ENCODE measurements at places on chromosomes 11 and 22.

DNA sequence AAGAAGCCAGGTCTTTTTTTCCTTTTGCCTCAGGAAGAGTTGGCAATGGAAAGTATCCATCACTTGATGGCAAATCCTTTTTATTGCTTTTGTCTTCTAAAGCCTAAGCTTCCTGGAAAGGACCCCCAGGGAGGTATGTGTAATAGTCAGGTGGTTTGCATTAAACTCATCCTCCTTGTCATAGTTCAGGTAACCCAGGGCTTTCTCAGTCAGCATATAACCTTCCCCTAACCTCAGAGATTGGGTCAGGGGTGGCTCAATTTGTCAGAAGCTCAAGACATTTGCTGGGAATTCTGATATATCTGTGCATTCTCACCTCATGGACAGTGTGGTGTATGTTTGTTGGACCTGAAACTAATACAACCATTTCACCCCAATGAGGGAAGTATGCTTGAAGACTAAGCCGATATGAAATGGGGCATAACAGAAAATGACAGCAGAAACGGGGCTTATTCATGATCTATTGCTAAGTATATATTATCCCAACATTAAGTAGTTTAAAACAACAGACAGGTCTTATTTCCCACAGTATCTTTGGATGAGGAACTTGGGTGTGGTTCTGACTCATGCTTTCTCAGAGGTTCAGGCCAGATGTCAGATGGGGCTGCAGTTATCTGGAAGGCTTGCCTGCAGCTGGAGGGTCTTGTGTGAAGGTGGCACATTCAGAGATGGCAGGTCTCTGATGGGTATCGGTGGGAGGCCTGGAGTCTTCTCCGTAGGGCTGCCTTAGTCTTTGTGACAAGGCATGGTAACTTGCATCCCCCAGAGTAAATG lies 135.8 kb upstream of the SPON1 start:
- DNase-seq = no peak

DNA sequence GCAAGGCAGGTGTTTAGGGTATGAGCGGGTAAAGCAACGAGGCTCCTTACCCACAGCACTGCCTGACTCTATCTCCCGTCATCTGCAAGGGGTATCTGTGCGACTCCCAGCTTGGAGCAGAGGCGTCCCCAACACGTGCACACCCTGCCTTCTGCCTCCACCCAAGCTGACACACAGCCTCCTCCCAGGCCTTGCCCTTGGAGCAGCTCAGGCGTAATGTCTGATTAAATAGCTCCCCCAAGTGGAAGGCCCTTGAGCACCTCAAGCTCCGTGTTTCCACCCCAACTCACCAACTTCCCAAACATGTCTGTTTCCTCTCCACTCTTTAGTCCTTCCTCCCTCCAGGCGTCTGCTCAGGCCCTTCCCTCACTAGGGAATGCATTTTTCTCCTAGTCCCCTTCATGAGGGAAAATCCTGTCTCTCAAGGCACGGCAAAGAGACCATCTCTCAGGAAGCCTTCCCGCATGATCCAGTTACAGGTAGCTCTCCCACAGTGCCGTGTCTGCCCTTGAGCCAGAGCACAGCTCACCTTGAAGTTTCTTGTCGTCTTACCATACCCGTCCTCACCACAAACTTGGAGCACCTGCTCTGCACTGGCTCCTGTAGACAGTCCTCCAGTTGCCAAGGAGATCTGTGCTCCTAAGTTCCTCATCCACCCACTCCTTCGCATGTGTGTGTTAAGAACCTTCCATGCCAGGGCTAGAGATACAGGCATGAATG lies 15.8 kb downstream of the CYB5R2 start:
- DNase-seq = no peak

DNA sequence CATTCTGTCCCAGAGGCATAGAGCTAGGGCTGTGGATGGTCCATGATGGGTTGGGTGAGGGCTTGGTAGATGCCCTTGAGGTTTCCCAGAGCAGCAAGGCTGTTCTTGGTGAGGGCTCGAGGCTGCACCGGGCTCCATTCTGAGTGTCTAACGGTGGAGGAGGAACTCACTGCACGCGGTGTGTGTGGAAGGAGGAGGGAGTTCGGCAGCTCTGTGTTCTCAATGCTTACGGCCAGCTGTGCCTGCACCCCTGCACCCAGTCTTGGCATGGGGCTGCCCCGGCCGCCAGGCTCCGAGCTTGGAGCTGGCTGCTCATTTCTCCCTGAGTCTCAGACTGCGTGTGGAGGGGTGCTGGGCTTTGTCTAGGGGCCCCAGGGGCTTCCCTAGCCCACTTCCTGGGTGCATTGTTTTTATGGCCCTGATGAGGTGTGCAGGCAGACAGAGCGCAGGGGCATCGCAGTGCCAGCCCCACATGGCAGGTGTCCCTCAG lies 1247.1 kb downstream of the BRD1 start:
- no peak for DNase-seq

DNA sequence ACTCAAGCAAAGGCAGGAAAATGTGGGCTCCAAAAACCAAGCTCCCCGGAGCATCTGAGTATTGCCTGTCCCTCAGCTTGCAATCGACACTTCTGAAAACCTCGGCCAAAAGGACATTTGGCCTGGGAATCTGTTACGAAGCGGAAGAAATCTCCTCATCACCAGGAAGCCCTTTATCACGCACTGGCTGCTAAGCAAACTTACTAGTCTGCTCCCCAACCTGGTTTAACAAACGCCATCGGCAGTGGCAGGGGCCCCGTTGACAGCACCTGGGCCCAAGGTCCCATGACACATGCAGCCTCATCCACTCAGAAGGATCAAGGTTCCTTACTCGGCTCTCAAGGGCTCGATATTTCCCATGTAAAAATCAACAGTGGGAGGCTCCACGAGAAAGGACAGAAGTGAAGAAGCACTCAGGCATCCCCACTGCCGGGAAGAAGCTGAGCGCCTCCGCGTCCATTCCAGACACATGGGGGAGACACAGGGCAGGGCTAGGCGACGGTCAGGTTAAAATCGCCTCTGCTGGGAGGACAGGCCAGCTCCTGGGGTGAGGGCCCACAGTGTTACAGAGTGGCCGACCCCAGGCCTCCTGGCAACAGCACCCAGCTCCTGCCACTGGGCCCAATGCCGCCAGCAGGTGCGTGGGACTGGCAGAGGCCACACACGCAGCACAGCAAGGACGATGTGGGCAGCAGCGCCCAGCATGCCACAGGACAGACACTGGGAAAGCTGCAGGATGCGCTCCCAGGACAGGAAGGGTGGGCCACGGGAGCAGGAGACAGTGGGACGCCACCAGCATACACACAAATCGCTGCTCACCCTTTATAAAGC lies 27.1 kb downstream of the BRD1 start:
- DNase-seq = no peak

GRCh38 chr11:67408437-67409200 lies 4.7 kb downstream of the TBC1D10C start:
- DNase-seq = no peak

GRCh38 chr11:70544067-70544773 lies 145.9 kb downstream of the CTTN start:
- DNase-seq = no peak

Measured in NCI-H1436 treated with DMSO at 0.1 percent for 48 hours (cell line).